ENCODE measurements at places on chromosomes 2 and 18.

GRCh38 chr2:209977386-209978239 lies 24.8 kb upstream of the RPE start:
- DNase-seq: no peak

GRCh38 chr2:42456126-42456839 lies 37.5 kb downstream of the KCNG3 start:
- no peak for DNase-seq

DNA sequence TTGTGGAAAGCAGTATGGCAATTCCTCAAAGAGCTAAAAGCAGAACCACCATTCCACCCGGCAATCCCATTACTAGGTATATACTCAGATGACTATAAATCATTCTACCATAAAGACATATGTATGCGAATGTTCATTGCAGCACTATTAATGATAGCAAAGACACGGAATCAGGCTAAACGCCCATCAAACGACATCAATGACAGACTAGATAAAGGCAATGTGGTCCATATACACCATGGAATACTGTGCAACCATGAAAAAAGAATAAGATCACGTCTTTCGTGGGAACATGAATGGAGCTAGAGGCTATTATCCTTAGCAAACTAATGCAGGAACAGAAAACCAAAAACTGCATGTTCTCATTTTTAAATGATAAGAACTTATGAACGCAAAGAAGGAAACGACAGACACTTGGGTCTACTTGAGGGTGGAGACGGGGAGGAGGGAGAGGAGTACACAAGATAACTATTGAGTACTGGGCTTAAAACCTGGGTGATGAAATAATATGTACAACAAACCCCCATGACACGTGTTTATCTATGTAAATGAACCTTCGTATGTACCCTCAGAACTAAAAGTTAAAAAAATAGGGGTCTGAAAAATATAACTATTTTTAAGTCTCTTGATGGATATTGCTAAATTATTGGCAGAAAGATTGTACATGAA lies 32.0 kb upstream of the CYTIP start:
- no peak for DNase-seq

- DNase-seq: no peak
Measured at GRCh38 chr2:79621252-79621651, 108.4 kb downstream of the CTNNA2 start.

- DNase-seq: no peak
Measured at GRCh38 chr2:236852977-236853374, 232.7 kb upstream of the COPS8 start.

DNA sequence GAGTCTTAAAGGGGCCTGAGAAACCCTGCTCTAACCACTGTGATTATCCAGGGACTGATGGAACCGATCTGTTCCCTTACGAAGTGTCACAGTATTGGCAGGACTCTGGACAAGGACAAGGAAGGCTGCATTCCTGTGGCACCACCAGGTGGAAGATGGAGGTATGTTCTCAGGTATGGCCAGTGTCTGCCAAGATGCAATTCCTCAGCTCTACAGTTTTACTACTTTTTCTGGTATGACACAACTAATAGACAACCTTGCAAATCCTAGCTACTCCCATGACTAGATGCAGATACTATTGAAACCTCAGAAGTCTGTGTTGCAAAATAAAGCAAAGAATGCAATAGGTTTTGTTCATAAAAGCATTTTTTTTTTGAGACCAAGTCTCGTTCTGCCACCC lies 14.6 kb downstream of the RAB31 start:
- DNase-seq: no peak

- DNase-seq: no peak
Measured at GRCh38 chr18:48470484-48471180, 61.4 kb upstream of the ZBTB7C start.

DNA sequence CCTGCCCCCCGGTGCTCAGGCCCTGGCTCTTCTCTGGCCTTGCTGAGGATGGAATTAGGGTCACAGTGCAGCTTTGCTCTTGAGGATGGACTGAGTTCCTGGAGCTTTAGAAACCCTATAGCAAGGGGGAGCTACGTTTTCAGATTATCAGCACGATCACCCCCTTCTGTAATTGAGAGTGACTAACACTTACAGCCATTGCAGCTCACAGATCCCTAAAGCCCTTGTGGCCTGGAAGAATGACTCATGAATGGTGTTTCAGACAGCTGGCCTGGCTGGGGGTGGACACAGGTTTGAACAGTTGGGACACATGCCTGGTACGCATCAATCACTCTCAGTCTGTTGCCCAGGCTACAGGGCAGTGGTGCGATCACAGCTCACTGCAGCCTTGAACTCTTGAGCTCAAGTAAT lies 79.7 kb upstream of the IGFBP5 start:
- no peak for DNase-seq

- no peak for DNase-seq
Measured at GRCh38 chr2:148253685-148254084, 232.8 kb downstream of the MBD5 start.

DNA sequence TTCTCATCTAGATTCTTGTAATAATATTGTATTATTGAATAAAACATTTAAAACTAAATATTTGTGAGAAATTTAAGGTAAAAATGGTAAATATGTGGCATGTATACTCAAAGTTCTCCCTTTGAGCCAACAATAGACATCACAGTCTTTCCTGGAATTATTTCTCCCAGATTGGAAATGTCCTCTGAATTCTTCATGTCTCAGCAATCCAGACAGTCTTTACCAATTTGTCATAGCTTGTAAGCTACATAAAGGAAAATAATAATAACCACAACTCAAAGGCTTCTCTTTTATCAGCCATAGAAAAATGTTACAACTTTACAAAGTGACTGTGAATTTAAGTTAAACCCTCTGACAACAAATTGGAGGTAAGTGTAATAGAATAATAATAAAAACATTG lies 784.9 kb downstream of the EPHA4 start:
- no peak for DNase-seq

- DNase-seq: no peak
Measured at GRCh38 chr2:100882645-100883613, 63.0 kb downstream of the NPAS2 start.

GRCh38 chr2:108297436-108298141 lies 8.9 kb downstream of the SULT1C2 start:
- no peak for DNase-seq

DNA sequence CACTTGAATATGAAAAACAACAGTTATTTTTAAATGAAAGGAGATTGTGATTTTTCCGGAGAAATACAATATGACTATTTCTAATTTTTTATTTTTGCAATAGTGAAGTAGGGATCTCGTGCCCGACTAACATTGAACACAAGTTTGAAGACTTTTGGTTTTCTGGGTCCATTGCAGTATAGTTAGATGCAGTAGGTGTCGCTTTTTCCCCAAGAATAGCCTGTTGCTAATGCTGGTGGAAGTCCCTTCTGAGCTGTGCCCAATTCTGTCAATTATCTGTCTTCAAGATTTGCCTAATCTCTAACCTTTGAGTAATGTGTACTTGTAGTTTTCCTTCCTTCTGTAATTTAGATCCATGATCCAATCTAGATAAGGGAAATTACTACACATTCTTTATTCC lies 36.5 kb downstream of the SEMA4F start:
- DNase-seq: peak; percentile 8

DNA sequence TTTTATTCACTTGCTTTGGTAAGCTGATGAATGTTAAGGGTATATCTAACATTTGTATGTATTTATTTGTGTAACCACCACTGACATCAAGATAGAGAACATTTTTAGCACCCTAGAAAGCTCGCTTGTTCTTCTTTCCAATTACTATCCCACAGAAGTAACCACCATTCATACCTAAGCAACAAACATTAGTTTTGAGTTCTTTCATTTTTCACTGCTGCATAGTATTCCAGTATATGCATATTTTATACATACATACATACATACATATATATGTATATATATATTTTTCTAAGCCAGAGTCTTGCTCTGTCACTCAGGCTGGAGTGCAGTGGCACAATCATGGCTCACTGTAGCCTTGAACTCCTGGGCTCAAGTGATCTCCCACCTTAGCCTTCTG lies 11.1 kb upstream of the DYM start:
- no peak for DNase-seq

DNA sequence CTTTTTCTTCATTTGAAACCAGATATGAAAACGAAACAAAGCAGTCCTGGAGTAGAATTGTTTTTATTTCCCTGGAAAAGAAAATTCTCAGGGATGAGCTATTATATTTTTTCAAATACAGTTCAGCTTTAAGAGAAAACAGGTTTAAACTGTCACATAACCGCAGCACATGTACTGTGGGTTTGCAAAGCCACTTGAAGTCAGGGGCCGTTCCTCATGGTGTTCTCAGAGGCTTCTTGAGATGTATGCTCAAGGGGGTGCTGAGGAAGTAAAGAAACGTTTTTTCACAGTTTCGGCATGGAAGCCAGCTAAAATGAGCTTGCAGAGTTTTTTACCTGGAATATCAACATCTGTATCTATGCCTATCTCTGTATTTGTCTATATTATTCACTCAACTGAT lies 225.3 kb downstream of the MC4R start:
- no peak for DNase-seq

DNA sequence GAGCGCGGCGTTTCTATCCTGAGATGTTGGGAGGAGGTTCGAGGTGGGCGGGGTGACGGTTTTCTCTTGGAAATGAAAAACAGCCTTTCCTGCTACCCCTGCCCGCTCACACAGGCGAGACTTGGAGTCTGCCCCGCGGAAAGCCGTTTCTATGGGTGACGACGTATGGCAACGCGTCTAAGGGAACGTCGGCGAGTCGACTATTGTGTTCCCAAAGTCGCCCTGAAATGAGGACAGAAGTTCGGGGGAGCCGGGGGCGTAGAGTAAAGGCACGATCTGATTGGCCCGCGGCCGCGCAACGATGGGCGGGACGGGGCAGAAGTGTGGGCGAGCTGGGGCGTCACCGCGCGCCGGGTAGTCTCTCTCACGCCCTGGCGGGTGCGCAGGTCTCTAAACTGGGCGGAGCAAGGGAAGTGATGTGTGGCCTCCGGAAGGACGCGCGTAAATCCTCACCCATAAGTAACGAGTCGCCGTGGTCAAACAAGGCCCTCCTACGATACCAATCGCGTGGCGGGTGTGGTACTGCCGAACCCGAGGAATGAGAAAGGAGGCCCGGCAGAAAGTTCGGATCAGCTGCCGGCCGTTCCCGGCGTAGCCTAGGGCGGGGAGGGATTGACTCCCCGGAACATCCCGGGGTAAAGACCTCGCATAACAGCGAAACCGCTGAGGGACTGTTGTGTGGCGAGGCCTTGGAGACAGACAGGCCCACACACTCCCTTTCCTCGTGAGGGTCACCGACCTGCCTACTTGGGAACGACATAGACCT lies 89.6 kb downstream of the FAM161A start:
- DNase-seq: peak; percentile 95

- no peak for DNase-seq
Measured at GRCh38 chr2:240131296-240131695, 4.8 kb downstream of the COPS9 start.

- no peak for DNase-seq
Measured at GRCh38 chr2:86305195-86305914, 32.1 kb downstream of the REEP1 start.

DNA sequence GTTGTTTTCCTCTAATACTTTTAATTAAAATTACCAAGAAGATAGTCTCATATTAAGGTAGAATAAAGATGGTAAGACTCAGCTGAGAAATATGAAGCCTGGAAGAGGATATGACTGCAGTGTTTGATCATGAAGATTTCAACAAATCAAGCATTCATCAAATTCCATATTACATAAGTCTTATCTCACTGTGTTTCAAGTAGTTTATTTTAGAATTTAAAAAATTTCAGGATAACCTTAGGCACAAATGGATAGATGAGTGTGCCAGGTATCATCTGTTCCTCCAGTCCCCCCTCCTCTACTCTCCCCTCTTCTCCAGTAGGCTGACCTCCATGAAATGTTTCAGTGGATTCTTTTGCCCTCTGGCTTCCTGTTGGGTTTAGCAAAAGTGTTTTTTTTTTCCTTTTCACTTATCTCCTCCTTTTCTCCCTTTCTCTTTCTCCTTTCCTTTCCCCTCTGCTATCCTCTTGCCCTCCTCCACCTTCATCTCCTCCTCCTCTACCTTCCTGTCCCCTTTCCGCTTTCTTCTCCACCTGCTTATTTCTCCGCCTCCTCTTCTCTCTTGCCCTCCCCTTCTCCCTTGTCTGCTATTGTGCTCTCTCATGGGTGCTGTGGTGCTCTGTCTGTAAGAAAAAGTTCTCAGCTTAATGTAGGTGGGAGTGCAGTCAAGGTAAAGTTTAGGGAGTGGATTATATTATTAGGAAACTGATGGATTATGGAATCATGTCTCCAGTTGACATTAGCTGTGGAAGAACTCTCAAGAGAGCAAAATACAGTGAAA lies 72.8 kb downstream of the ABI2 start:
- no peak for DNase-seq

- DNase-seq: no peak
Measured at GRCh38 chr18:25595274-25596060, 243.5 kb upstream of the ZNF521 start.

DNA sequence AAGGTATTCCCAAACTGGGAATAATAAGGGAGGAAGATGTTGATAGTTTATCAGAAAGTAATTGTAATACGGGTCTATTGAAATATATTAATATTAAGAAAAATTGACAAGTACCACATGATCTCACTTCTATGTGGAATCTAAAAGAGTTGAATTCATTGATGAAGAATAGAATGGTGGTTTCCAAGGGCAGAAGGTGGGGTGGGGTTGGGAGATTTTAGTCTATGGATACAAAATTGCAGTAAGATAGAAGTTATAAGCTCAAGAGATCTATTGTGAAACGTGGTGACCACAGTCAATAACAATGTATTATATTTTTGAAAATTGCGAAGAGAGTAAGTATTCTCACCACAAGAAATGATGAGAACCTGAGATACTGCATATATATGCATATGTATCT lies 38.9 kb downstream of the COL3A1 start:
- no peak for DNase-seq

DNA sequence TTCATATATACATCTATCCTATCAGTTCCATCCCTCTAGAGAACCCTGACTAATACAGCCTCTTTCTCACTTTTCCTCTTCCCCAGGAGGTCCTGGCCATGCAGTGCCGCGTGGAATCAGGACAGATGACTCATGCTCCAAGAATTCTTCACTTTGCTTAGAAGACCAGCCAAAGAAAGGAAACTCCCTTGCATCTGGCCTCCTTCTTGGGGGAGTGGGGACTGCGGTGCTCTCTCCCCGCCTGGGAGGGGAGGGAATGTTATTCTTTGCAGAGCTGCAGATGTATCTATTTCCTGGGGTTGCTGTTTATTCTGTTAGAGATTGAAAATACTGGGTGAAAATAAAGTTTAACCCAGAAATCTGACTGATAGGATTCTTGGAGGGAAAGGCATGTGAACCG lies 111.5 kb upstream of the SH3BP4 start:
- DNase-seq: no peak

DNA sequence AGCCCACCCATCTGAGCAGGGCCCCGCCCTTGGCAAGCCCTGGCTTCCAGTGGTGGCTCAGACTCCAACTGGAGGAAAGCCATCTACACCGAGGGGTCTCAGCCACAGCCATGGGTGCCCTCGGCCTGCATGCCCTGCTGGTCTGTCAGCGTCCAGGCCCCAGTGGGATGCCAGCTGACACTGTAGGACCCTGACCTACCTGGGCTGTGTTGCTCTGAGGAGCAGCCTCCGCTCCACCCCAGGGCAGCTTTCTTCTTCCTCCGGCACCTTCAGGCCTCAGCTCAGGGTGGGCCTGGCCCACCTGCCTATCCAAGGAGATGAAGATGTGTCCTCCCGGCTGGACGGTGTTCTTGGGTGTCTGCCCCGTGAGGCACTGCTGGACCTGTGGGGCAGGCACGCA lies 13.9 kb upstream of the ARHGEF4 start:
- no peak for DNase-seq
